ENCODE measurements at places on chromosomes 3 and 15. TPM values are rescaled to one million over a fixed set of nuclear protein-coding genes. Genes with fewer than 3 reads are reported as not detected.

CACNA1D gene
- polyA plus RNA-seq: 1.9 TPM

TIGIT gene
- not detected for polyA plus RNA-seq

LRRC31 gene
- 1.9 TPM for polyA plus RNA-seq

PPP2R3A gene
- polyA plus RNA-seq: 3.9 TPM

SI gene
- polyA plus RNA-seq: not detected
